Stimulated activated CD8-positive, alpha-beta memory T cell treated with anti-CD3 and anti-CD28 coated beads, Interleukin-4, amount 100 ng/mL, for 4 hours (primary cell): ENCODE measurements at places on chromosomes 1 and 21.

GRCh38 chr1:202088206-202088605 is 34.5 kb upstream of the GPR37L1 start:
- no peak for DNase-seq

- no peak for DNase-seq
These were observed 372.8 kb upstream of the DAB1 start for GRCh38 chr1:57796616-57797015.

DNA sequence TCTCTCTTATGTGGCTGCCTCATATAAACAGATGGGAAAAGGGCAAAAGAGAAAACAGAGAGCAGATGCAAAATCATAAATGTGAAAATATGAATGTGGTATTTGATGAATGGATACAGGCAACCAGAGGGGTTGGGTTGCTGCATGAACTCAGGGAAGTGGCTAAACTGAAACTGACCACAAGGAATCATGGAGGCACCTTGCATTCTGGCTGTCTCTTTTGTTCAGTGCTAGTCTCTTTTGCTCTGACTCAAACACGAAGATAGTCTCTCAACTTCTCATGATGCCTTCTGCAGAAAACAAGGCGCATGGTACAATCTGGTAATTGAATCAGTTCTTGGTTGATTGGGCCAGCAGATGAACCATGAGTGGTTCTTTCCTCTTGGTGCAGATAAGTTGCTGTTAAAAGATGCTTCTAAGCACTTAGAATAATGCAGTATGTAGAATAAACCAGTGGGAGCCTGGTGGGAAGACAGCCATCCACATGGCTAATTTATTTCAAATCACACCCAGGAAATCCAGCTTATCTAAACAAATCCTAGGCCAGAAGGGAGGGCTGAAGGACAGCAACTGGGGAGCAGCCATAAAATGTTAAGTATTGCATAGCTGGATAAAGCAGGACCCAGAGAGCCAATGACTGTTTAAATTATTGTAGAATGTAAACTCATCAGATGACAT is 64.2 kb downstream of the HLX start:
- DNase-seq: no peak

DNA sequence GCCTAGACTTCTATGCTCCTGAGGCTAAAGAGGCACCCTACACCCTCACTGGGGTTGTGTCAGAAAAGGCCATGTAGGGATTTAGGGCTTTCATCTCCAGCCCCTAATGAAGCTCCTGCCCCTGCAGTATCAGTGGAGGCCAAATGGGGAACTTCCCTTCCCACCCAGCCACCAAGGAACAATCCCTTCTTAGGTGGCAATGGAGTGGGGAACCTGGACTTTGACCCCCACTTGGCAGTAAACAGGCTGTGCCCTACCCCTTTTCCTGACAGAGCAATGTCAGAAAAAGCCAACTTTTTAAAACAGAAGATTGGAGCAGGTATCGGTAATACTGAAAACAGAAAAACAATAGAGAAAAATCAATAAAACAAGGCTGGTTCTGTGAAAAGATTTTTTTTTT is 35.5 kb upstream of the SLC19A2 start:
- DNase-seq: no peak

DNA sequence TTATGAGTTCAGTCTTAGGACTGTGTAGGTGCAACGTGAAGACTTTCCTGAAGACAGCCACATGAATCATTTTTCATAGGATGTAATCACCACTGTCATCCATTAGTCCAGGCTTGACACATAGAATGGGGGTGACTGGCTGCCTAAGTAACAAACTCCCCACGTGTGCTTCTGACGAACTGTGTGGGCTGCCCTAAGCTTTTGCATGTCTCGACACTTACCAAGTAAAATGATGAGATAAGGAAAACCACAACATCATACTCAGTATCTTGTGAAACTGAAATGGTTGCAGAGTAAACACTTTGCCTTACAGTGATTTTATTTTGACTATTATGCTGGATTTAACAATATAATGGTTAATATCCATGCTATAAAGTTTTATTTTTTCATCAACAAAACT is 19.5 kb downstream of the ERG start:
- DNase-seq: no peak

GRCh38 chr21:26130249-26130881 is 40.2 kb downstream of the APP start:
- no peak for DNase-seq

DNA sequence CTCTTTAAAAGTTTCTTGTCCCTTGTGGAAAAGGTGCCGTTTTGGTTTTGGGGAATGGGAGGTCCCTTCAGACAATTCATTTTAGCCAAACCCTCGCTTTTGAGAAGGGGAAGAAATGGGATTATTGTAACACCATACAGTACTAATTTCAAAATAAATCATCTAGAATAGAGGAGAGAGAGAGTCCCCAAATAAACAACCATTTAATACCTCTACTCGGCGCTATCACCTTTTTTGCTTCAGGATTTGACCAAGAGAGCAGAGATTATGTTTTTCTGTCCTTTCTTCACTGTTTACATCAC is 770 bp upstream of the RC3H1 start:
- no peak for DNase-seq

DNA sequence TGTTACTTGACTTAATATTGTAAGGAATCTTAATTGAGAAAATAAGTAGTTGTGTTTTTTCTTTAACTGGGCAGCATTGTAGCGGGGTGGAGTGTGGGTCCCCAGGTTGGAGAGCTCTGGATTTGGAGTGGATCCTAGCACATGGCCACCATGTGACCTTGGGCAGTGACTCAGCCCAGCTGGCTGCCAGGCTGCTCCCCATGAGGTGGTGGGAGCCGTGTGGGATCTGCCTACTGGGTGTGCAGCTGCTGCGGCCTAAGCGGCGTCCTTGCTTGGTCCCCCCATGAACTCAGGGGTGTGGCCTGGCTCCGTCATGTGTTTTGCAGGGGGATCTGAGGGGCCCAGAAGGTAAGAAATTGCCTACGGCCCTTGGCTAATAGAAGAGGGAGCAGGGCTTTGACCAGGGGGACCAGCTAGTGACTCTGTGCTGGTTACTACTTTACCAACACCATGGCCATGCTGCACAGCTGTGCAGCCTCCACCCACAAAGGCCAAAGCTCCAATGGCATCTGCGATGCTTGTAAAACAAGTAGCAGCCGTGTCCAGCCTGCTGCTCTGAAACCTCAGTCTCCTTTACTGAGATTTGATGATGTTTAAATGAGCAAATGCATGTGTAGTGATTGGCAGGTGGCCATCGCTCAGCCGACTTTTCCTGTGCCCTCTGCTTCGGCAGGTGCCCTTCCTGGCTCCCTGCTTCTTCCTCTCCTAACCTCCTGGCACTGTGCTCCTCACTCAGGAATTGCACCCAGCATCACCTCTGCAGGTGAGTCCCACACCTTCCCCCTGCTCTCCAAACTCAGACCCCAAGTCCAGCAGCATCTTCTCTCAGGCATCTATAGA is 68.3 kb downstream of the ADARB1 start:
- no peak for DNase-seq

DNA sequence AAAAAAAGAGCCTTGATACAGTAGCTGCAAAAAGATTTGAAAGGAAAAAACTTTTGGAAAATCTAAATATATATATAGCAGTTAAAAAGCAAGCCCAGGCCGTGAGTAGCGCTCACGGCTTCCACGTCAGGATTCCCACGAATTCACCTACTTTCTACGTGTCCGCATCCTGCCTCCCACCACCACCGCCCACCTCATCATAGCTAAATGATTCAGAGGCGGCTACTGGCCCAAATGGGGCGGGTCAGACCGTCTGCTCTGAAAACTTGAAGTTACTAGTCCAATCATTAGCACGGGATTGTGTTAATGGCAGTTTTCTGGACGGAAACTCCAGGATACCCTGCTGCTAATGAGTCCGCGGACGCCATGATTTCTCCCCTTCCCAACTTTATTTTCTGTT is 1.3 kb upstream of the CCSAP start:
- DNase-seq: no peak

- DNase-seq: no peak
These were observed 74.3 kb upstream of the RAB4A start for GRCh38 chr1:229196404-229197264.

DNA sequence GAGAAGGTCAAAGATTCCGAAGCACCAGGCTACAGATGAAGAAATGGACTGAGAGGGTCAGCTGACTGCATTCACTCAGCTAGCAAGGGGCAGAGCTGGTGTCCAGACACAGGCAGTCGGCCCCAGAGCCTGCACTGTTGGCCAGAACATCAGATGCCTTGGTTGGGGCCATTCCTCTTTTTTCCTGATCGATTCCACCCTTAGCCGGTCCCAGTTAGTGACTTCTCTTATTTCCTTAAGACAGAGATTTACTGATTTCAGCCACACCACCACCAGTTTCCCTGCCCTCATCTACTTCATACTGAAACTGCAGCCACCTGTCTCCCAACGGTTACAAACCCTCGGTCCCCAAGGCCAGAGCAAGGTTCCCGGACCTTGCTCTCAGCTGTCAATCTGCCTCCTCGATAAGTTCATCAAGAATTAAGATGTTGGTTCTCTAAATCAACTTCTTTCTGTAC is 11.5 kb downstream of the CD58 start:
- no peak for DNase-seq

GRCh38 chr1:220011620-220012019 is 34.7 kb downstream of the EPRS1 start:
- DNase-seq: no peak

DNA sequence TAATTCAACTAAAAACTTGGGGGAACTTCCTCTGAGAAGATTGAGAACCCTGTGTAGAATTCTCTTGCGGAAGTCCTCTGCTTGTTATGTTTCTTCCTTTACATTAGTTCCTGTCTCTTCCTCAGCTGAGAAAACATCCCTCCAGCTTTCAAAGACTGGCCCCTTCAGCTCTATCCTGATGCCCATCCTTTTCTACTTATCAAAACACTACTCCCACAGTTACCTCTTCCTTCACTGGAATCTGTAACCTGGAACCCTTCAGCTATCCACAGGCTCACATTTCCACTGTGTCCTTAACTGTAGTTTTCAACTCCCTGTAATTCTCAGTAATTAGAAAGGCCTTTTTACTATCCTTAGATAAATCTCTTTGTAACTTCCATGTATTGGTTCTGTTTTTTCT is 6.0 kb upstream of the DEDD start:
- no peak for DNase-seq

DNA sequence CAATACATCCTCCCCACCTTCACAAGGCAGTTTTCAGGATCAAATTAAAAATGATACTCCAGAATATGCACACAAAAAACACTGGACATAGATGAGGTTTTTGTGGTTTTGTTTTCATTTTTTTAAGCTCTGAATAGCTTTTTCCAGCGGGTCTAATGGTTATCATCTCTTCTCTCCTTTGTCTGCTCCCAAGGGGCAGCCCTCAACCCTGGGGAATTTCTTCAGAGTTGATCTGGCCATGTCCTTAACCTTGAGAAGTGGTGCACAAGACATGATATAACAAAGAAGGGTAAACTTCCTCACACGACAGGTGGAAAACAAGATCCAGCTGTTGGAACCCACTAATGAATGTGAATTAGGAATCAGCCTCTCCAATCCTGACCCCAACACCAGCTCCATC is 1.5 kb upstream of the CD244 start:
- no peak for DNase-seq

- no peak for DNase-seq
These were observed 4.8 kb downstream of the NECTIN4 start for GRCh38 chr1:161084597-161084988.

DNA sequence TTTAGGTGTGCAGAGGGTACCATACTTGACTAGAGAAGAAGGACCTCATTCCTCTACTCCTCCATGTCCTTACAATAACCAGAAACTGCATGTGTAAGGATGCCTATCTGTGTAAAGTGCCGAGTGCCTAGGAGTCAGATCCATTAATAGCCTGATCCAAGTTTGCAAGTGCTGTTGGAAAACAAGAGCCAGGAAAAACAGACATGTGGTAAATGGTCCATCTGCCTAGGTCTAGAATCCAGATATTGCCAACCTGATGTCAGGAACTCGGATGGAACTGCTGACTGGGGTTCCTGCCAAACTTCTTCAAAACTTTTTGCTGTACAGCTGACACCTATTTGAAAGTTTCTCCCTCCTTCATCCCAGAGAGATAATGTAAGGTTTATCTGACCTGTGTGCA is 239.4 kb upstream of the CAMK1G start:
- no peak for DNase-seq

- DNase-seq: no peak
These were observed at the start of gene HUNK for GRCh38 chr21:31872452-31873274. TSS of gene HUNK (plus strand) at chr21:31873020. CDS start at chr21:31873675, 655 bp downstream.

GRCh38 chr1:207875532-207875931 is 35.4 kb downstream of the CD34 start:
- DNase-seq: no peak

- DNase-seq: no peak
These were observed 32.6 kb upstream of the FNBP1L start for GRCh38 chr1:93415296-93415695.

GRCh38 chr1:178143730-178144690 is 50.1 kb downstream of the RASAL2 start:
- no peak for DNase-seq

- no peak for DNase-seq
These were observed 53.6 kb downstream of the LHX9 start for GRCh38 chr1:197970771-197971170.

DNA sequence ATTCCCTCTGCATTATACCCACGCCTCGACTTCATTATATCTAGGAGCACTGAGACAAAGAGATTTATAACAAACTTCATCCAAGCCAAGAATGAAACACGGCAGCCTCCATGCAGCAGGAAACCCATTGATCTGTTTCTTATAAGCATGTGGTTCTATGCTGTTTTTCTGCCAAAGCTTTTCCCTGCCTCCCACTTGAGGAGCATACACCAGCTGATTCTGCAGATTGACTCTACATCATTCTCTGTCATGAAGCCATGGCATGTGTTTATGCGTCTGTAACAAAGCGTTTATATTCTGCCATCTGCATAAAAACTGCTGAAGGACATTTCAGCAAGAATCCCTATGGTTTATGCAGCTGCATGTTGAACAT is 102.0 kb downstream of the CYYR1 start:
- DNase-seq: no peak
